Activated CD8-positive, alpha-beta memory T cell treated with anti-CD3 and anti-CD28 coated beads for 1 hour (primary cell): ENCODE measurements at places on chromosomes 1 and 21.

- DNase-seq, result no peak
These were observed 36.3 kb upstream of the NFASC start for GRCh38 chr1:204834336-204834735.

DNA sequence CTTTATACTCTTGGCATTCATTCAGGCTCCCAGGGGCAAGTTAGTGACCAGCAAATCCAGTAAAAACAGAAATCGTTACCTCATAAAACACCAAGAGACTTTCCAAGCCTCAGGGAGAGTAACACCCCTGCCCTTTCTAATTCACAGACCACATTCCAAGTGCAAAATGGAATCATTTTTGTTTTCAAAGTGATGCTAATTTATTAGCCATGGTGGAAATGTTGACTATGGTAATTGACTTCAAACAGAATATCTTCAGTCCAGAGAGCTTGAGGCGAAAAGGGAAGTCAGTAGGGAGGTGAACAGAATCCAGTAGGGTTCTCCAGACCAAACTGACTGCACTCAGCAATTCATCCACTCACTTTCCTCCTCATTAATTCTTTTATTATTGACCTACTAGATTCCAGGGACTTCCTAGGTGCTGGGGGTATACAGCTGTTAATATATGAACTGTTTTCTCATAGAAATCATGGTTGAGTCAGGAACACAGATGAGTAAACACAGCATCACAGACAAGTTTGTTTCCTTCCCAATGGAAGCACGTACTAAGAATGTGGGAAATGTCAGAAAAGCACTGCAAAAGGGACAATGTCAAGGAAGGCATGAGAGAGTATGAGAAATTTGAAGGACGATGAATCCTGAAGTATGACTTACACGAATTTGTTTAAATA is 388.5 kb upstream of the C1orf87 start:
- DNase-seq, result no peak

- no peak for DNase-seq
These were observed 22.1 kb downstream of the RRP1 start for GRCh38 chr21:43811262-43812105.

GRCh38 chr1:245933431-245934045 is 573.5 kb downstream of the SMYD3 start:
- no peak for DNase-seq

- no peak for DNase-seq
These were observed 31.8 kb upstream of the PLD5 start for GRCh38 chr1:242556276-242556675.

GRCh38 chr1:206660136-206660535 is 24.6 kb upstream of the MAPKAPK2 start:
- no peak for DNase-seq

GRCh38 chr1:9019896-9020295 is 6.3 kb downstream of the SLC2A7 start:
- no peak for DNase-seq
